ENCODE measurements at places on chromosomes 11 and 22. TPM values are rescaled to one million over a fixed set of nuclear protein-coding genes. Genes with fewer than 3 reads are reported as not detected.
A peak's percentile ranks its signal among the peaks of the same experiment; 100 is the strongest.

DNA sequence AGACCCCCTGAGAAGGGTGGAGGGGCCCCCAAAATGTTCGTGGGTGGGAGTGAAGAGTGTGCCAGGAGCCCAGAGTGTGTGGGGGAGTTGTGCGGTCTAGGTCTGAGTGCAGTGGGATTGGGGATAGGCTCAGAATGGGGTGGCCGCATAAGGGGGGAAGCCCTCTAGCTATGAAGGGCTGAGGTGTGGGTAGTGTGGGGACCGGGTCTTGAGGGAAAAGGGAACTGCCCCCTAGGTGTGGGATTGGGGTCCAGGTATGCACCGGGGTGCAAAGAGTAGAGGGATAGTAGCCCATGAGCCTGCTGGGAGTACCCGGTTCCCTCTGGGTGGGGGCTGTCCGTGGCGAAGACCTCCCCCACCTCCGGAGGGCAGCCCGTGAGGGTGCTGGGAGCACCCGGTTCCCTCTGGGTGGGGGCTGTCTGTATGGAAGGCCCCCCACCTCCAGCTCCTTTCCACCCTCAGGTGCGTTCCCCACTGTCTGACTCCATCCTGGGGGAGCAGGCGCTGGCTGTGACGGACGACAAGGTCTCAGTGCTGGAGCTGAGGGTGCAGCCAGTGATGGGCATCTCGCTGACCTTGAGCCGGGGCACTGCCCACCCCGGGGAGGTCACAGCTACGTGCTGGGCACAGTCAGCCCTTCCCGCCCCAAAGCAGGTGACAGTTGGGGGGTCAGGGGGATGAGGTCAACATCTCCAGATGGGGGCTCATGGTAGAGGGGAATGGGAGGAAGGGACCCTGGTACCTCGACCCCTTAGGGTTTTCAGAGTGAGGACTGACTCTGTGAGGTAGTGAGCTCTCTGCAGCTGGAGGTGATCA lies 10.7 kb downstream of the TMEM132A start:
- no peak for DNase-seq

DNA sequence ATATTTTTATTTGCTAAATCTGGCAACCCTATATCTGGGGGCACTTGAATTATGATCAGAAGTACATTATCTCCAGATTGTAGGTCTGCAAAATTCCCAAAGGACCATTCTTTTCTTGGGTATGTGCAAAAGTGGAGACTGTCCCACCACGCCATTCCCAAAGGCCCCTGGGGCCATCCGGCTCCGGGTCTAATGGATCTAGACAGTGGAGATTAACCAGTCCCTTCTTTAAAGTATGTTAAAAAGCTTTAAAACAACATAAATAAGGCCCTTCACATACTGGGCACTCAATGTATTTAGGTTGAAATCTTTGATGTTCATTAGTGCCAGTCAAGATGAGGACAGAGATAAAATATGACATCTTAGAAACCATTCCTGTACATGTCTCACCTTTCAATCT lies 124.1 kb downstream of the MAML2 start:
- no peak for DNase-seq

- DNase-seq: no peak
Observed at GRCh38 chr22:27267145-27267544, 534.4 kb downstream of the MN1 start.

- DNase-seq: peak; percentile 82
Observed at GRCh38 chr11:123654566-123655081, at the start of gene SCN3B. TSS of gene SCN3B (minus strand) at chr11:123654624. CDS start at chr11:123653801, 823 bp downstream.

GRCh38 chr22:42500161-42500835 lies 19.3 kb downstream of the RRP7A start:
- DNase-seq: peak; percentile 87

GRCh38 chr22:34943830-34944229 lies 122.1 kb upstream of the ISX start:
- DNase-seq: no peak

GRCh38 chr22:30252411-30253204 lies 6.0 kb upstream of the LIF start:
- no peak for DNase-seq

DNA sequence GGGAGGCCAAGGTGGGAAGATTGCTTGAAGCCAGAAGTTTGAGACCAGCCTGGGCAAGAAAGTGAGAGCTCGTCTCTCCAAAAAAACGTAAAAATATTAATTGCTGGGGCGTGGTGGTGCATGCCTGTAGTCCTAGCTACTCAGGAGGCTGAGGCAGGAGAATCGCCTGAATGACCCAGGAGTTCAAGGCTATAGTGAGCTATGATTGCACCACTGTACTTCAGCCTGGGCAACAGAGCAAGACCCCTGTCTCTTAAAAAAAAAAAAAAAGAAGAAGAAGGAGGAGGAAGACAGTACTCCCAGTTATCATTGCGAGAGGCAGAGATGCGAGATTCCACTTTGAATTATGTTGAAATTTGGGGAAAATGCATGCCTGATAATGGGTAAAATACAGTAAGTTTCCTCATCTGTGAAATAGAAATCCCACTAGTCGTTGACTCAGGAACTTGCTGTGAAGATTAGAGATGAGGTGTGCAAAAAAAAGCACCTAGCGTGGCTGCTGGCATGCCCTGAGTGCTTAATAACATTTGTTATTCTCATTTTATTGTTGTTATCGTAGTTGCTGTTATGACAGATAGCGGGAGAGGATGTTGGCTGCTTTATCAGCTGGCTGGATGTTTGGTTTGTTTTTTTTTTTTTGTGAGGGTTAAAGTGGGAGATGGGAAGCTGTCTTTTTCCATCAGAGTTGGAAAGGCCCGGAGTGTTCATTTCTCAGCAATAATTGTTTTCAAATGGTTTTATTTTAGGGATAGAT lies 33.4 kb downstream of the BCR start:
- no peak for DNase-seq

DNA sequence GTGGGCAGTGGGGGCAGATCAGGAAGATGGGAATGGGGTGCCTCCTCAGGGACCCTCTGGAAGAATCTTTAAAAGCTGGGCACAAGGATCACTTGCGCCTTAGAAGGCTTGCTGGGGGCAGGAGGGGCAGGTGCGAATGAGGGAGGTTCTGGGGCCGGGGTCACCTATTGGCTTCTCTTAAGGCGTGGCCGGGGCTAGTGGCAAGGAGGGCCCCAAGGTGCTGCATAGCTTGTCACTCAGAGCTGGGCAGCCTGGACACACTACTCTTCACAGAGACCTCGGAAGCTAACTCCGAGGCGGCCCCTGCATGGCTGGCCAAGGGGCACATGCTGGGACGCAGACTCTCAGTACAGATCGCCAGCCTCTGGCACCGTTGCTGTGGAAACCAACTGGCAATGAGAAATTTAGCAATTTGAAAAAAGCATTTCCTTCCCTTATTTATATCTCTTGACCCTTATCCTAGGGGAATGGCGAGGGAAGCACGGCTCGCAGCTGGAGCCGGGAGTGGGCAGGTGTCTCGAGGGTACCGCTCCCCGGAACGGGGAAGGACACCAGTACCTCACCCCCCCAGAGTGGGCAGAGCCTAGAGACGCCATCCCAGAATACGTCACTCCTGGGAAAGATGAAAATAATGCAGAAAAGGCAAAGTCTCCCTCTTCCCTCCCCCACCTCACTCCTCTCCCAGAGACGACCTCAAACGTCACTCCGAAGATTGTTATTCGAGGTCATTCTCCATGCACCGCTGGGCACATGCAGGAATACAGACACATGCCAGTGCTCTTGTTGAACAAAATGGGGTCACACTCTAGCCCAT lies 188.1 kb downstream of the CTTN start:
- no peak for DNase-seq

DNA sequence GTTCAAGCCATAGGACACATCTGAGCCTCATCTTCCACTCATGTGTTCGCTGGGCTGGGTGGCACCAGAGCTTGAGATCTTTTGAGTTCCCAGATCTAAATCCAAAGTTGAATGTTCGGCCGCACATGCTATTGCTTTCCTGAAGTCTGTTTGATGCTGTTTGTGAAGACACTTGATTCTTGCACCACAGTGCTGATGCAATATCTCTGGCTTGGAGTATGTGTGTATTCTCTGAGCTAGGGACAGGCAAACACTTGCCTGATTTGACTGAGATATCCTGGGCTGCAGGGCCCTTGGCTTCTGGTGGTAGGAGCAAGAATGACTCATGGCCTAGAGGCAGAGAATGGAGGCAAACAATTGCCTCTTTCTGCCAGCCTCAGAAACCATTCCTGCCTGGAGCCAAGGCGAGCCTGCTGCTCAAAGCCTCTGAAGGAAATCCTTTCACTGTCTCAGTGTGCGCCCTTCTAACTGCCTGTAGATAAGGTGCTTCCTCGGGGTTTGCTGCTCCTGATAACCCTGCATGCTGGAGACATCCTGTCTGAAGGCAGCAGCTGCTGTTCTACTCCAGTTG lies 73.0 kb downstream of the CYB5R2 start:
- DNase-seq: peak; percentile 66

DNA sequence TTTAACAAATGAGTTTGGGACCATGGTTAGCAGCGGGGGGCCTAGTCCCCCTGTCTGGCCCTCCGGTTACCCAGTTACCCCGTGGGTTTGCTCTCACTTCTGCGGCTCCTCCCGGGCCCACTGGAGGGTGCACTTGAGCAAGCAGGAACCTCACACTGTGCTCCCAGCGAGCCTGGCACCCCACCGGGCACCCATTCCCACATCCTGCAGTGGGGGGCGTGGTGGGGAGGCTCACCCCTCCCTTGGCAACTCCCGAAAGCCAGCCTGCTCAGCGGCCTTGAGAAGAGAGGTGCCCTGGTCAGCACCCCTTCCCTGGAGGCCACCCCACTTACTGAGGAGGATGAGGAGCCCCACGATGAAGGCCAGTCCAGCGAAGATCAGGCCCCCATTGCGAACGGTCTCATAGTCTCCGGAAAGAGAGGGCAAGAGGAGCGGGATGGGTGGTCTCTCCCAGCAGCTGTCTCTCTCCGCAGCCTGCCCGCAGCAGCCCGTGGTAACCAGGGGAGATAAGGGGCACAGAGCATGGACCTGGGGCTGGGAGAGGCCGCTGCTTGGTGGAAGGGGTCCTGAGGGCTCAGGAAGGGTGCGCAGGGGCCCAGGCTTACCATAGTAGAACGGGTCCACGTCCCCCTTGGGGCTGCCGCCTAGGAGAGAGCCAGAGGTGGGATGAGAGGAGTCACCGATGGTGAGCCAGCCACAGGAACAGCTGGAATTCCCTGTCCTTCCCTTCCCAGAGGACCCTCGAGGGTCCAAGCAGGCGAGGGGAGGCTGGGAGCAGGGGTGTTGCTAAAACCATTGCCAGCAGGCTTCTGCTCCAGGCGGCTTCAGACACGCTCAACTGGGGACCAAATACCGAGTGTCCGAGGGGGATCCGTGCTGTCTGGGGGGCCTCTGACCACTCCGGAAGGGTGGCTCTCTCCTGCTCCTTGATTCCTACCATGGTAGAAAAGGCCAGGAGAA lies 2.2 kb downstream of the FXYD2 start:
- DNase-seq: peak; percentile 59

DNA sequence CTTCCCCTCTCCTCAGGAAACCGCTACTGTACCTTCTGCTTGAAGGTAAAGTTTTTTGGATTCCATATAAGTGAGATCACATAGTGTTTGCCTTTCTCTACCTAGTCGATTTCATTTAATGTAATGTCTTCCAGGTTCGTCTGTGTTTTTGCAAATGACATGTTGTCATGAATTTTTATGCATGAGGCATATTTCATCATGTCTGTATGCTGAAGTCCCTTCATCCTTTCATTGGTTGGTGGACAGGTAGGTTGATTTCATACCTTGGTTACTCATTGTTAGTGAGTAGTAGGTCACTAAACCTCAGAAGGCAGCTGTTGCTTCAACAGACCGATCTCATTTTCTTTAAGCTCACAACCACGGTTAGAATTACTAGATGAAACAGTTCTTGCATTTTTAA lies 60.3 kb downstream of the LRRC74B start:
- no peak for DNase-seq

DNA sequence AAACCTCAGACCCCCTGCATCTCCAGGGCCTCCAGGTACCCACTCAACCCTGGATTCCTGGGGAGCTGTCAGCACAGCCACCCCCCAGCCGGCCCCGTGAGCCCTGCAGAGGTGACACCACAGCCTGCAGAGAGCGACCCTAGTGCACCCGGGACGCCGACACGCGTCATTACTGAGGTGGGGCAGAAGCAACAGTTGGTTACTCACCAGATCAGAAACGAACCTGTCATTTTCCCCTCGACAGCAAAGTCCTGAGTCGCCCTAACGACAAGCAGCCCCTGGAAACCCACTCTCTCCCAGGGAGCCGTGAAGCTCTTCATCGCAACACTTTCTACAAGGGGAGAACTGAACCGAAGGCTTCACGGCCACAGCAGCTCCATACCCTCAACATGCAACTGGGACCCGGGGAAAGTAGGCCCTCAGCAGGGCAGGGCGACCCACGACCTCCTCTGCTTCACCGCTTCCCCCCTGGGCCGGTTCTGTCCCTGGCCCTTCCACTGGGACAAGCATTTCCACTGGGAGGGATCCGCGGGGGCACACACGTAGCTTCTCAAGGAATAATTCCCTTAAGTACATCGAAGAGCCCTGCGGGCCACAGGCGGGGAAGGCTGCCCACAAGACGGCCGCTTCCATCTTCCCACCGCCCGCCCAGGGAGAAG lies 1.6 kb downstream of the BRD1 start:
- DNase-seq: no peak

The RFPL1 gene
- total RNA-seq: 0.71 TPM

The SLC6A5 gene
- 1.5 TPM for total RNA-seq

The FOSL1 gene
- total RNA-seq: 1.7 TPM
